ENCODE measurements at places on chromosomes 12 and 14.

- no peak for DNase-seq
Measured at GRCh38 chr12:131971226-131971625, 21.5 kb downstream of the EP400 start.

GRCh38 chr14:58562141-58562540 is 75.6 kb upstream of the DACT1 start:
- no peak for DNase-seq

GRCh38 chr14:75254381-75254822 is 24.2 kb upstream of the FOS start:
- DNase-seq, result no peak

- no peak for DNase-seq
Measured at GRCh38 chr14:52061390-52061789, 7.5 kb downstream of the NID2 start.

DNA sequence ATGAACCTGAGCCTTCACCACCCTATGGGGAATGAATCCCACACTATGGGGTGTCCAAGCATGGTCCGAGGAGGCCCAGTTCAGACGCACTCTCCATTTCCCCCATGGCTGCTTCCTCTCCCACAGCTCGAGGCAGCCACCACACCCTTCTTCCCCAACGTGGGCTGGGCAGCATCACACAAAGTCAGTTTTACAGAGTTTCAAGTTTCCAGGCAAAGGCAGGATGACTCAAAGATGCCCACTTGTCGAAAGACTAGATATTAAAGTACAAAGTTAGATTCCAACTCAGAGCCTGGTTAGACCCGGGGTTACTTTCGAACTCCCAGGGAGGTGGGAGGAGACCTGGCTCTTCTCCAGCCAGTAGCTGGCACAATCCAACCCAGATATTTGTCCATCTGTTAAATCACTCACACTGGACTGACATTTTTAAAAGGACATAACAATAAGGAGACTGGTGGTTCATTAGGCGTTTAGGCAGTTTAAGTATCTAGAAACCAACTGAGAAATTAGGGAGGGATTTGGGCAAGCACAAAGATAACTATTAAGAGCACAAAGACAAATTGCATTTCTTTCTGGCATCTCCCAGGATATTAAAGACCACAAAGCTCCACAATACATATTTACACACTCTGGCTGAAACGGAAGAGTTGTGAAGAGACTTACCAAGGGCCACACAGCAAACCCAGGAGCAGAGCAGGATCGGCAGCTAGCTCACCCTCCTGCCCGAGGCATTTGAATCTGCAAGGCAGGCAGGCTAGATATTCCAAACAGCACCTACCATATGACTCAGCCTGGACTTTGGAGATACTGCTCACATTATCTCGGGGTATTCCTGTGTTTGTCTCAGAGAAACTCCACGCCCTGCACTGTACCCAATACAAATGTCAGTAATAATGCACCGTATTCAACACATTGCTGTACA is 34.8 kb downstream of the TMCC3 start:
- DNase-seq, result no peak

GRCh38 chr14:105312973-105313372 is 1.6 kb upstream of the PACS2 start:
- no peak for DNase-seq

DNA sequence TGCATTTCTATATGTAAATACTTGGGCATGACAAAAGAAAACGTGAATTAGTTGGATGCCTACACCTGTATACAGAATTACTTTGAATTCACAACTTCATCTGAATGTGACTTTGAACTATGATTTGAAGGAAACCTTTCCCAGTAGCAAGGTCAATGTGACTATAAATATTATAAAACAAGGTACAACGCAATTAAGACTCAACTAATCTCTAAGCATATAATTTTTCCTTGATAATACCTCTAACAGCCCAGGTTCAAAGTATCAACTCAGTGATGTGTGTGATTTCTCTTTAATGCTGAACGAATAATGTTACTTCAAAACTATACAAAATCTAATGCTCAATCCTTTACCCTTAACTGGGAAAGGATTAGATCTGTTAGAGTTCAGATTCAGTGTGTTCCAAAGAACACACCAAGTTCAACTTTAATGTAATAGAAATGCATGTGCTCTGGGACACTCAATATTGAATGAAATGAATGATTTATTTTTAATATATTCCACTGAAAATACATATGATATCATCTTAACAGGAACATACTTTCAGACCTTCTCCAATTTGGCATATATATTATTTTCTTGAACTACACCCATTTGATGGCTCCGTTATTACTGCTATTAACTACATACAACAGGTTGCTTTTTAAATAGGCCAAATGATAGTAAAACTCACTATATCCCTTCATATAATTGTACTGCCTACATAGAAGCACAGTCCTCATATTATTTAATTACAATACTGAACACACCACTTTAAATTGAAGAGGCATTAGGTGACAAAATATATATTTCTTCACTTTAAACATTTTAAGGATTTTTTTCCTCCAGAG is 40.1 kb upstream of the MTERF2 start:
- no peak for DNase-seq

- no peak for DNase-seq
Measured at GRCh38 chr12:109253913-109254544, 55.1 kb downstream of the FOXN4 start.

DNA sequence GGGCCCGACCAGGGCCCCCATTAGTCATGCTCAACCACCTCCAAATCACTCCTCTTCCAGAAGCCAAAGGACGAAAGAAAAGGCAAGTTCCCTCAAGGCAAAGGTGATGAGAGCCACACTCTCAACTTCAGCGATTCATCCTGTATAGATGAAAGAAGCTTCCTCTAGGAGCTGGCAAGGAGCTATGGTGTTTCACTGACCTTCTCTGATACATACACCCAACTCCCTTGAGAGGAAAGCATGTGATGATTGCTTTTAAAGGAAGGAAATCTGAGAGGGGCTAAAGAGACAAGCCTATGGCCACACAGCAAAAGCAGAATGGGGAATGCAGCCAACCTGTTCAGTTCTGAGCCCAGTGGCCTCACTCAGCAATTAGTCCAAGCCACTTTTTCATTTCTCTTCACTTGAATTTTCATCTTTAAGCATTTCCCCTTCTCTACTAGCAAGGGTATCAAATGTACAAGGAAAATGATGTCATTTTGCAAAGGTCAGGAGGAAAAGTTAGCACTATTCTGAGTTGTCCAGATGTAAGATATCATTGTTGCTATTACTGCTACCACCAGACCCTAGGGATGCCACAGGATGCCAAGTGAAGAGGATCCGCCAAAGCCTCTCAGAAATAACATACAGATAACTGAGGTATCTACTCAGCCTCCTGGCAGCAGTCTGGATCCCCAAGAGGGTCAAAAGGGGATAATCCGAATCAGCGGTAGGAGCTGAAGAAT is 82.5 kb downstream of the MAP3K9 start:
- no peak for DNase-seq

- DNase-seq, result no peak
Measured at GRCh38 chr12:57135527-57136326, 7.4 kb downstream of the LRP1 start.

DNA sequence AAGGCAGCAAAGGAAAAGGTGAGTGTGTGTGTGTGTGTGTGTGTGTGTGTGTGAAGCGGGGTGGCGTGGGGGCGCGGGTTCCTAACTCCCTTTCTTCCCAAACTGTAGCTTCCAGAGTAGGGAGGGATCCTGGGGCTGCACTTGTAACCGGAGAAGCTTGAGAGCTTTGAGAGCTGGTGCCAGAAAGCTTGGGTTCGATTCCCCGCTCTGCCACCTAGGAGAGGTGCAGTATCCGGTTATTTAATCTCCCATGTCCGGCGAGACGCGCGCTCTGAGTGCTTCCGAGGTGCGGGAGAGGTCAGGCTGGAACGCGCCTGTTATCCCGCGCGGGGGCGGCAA is 7.2 kb upstream of the RACGAP1 start:
- DNase-seq, result no peak

- DNase-seq, result no peak
Measured at GRCh38 chr12:42660117-42660516, 70.6 kb upstream of the PRICKLE1 start.

DNA sequence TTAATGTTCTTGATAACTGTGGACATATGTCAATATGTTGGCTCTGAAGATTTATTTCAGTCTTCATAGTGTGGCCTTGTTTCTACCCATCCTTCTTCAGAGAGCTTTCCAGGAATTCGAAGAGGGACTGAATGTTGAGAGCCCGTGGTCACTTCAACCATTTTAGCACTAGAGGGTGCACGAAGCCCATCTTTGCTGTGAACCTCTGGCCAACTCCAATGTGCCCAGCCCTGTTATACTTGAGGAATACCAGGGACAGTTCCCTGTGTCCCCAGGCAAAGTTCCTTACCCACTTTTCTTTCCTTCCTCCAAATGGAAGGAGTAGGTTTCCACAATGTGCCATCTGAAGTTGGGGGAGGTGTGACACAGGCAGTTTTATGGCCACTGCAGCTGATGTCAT is 603.5 kb downstream of the RPL10L start:
- no peak for DNase-seq

- DNase-seq, result no peak
Measured at GRCh38 chr14:49516286-49516685, 69.9 kb downstream of the RPS29 start.

- DNase-seq, result no peak
Measured at GRCh38 chr14:103382376-103382775, 2.8 kb upstream of the MARK3 start.

All from T follicular helper cell (primary cell).